ENCODE measurements at places on chromosomes 13 and 19.

- DNase-seq = no peak
Measured at GRCh38 chr13:45086484-45086883, 33.8 kb upstream of the GTF2F2 start.

DNA sequence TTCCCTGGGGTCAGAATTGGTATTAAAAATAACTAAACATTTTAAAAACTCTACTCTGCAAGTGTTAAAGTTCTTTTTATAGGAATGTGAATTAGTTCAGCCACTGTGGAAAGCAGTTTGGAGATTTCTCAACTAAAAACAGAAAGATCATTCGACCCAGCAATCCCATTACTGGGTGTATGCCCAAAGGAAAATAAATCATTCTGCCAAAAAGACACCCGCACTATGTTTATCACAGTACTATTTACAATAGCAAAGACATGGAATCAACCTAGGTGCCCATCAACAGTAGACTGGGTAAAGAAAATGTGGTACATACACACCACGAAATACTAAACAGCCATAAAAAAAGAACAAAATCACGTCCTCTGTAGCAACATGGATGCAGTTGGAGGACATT, 657 bp upstream of the THSD1 start:
- DNase-seq = no peak

- DNase-seq = no peak
Measured at GRCh38 chr13:31775148-31775547, 35.8 kb downstream of the RXFP2 start.

GRCh38 chr13:50357586-50358118, 342.4 kb downstream of the KCNRG start:
- DNase-seq = peak; percentile 73

DNA sequence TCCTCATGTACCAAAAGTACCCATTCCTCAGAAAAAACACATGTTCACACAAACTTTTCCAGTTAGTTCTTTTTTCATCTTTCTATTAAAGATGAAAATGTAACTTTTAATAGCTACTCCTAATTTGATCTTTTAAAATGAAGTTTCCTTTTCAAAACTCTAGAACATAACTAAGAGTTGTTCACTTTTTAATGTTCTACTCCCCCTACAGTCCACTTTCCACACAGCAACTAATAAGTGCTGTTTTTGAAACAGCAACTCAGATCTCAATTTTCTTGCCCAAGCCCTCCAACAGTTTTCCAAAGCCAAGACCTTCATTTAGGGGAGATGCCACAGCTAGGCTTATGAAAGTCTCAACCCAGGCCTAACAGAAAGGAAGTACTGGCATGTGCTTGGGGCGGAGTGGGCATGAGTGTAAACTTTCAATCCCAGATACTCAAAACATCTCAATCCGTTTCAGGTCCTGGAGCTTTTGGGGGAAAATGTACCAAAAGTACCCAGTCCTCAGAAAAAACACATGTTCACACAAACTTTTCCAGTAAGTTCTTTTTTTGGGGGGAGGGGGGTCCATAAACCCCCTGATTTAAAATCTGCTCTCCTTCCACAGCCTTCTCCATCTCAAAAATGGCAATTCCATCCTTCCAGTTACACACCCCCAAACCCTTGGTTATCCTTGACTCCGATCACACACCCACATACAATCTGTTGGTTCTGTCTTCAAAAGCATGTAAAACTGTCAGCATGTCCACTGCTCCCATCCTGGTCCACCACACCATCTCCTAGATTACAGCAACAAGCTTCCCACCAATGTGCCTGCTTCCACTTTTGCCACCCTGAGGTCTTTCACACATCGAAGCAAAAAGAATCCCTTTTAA, 2.0 kb downstream of the FBL start:
- DNase-seq = peak; percentile 40

GRCh38 chr19:33125929-33126388, 6.0 kb upstream of the WDR88 start:
- peak; percentile 43 for DNase-seq

GRCh38 chr19:9474975-9475374, 23.4 kb downstream of the ZNF560 start:
- no peak for DNase-seq

DNA sequence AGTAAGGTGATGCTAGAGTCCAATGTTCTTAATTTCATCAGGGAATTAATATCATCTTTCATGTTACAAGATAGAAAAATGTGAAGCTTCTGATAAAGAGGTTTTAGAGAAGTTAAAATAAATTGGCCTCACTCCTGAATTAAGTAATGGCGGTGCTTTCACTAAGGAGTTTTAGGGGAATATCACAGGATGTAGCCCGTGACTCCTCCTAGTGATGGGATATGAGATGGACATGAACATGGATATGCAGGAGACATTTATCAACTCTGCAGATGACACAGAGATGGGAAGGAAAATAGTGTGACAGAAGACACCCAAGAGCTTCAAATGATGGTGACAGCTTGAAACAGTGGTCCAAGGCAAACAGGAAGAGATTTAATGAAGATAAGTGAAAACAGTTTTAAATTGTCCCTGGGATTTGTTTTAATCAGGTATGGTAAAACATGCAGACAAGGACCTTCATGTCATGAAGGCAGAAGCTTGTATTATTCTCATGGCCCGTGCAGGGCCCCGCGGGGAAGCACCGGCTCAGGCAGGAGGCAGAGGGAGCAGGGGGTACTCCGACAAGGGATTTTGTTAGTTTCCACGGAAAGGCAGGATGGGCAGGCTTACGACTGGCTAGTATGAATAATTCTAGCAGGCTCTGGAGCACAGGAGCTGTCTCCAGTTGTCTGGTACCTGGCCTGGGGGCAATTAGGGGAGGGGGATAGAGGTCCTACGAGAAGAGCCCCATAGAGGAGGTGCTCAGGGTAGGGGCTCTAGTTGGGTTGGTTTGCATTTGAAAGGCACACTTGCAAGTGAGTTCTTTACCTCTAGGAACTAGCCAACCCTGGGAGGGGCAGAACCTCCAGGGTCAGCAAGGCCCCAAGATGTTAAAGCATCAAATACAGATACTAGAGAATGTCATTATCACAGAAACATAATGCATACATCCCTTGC, 38.7 kb upstream of the FARP1 start:
- DNase-seq = no peak

GRCh38 chr13:61156753-61157152, 258.9 kb downstream of the PCDH20 start:
- no peak for DNase-seq

DNA sequence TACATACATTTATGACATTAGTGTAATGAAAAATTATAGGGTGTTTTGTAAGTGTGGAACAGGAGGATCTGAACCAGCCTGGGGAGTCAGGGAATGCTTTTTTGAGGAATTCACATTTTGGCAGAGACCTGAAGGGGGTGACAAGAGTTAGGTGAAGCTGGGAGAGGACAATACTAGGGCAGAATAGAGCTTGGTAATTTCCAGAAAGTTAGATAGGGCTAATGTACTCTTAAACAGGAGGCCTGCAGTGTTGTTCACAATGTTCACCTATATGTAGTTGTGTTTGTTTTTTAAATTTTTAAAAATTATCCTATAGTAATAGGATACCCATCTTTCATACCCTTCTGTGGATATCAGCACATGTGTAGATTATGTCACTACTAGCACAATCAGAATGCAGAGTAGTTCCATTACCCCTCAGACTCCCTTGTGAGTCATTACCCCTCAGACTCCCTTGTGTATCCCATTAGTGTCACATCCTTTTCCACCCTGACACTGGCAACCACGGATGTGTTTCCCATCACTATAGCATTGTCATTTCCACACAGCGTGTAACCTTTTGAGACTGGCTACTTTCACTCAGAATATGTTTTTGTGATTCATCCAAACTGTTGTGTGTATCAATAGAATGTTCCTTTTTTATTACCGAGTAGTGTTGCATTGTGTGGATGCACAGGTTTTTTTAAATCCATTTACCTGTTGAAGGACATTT, 43.1 kb downstream of the PCCA start:
- DNase-seq = peak; percentile 79

DNA sequence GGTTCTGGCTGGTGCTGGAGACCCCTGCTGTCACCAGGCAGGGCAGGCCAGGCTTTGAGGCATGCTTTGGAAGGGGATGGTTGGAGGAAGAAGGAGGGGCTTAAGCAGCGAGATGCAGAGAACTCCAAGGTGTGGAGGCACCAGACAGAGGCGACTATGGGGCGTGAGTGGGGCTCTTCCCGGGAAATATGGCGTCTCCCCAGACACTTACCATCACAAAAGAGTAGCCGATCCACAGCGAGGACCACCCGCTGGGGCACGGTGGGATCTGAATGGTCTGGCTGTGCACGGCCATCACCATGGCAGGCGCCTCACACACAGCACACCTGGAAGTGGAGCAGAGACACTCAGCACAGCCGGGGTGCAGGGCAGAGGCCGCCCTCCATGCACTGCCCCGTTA, 151.9 kb downstream of the COL4A1 start:
- no peak for DNase-seq

GRCh38 chr19:55642153-55643002, 1.1 kb upstream of the ZNF581 start:
- DNase-seq = no peak

All from stromal cell of bone marrow (primary cell).